ENCODE measurements at places on chromosomes 12 and 14.

- no peak for DNase-seq
These were observed 218.6 kb downstream of the PAX9 start for GRCh38 chr14:36880276-36880675.

- DNase-seq, result no peak
These were observed 59.5 kb upstream of the IGF1 start for GRCh38 chr12:102539651-102540553.

GRCh38 chr14:66540038-66540437 lies 32.1 kb downstream of the GPHN start:
- DNase-seq, result no peak

DNA sequence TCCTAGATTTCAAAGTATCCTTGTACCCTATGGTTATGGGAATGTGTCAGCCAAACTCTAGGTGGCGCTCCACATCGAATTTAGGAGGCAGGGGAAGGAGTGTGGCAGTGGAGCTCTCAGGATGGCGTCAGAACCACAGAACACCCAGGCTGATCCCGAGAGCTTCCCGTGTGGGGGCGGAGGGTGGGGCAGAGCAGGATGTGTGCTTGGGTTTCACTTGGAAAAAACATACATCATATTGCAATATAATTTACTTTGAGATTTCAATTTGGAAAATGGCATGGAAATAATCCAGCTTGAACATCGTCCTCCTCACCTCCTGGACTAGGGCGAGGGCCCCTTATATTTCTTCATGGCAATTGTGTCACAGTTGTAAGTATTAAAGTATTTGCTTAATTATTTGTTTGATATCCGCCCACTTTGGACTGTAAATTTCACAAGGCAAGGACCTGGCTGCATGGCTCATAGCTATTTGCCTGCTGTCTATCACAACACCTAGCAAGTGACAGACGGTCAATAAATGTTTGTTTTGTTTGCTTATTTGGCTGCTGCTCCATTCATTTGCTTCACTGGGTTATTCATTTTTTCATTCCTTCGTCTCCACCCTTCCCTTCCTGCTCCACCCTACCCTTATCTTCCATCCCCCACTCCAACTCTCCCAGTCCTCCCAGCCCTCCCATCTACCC lies 221.5 kb upstream of the HMGA2 start:
- DNase-seq, result no peak

DNA sequence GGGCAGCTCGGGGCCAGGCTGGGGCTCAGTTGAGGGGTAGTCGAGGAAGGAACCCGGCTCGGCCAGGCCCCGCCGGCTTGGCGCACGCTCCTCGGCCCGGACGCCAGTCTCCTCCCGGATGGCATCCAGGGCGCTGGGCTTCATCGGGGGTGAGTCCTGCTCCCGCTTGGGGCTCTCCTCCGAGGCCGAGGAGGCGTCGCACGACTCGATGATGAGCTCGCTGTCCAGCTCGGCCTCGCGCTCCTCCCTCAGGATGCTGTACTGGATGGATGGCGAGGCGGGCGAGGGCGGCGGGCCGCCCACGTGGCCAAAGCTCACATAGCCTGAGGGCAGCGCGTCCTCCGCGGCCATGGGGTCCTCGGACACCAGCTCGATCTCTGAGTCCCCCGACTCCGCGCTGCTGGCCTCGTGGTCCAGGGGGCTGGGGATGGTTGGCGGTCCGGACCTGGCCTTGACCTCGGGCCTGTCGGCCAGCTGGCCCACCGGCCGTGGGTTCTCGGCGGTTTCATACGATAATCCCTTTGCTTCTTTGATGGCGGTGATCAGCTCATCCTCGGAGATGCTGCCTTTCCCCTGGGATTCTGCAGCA lies 143.4 kb downstream of the RTN1 start:
- no peak for DNase-seq

- no peak for DNase-seq
These were observed 30.1 kb downstream of the LRFN5 start for GRCh38 chr14:41636492-41637392.

- no peak for DNase-seq
These were observed 292.9 kb downstream of the BMP4 start for GRCh38 chr14:53663709-53664108.

DNA sequence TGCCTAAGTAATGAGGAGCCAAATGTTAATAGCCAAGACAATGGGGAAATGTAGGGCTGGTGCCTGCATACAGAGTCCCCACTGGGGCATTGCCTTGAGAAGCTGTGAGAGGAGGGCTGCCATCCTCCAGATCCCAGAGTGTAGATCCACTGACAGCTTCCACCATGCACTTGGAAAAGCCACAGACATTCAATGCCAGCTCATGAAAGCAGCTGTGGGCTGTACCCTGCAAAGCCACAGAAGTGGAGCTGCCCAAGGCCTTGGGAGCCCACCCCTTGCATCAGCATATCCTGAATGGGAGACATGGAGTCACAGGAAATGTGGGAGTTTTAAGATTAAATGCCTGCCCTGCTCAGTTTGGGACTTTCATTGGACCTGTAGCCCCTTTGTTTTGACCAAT lies 244.7 kb downstream of the BTG1 start:
- DNase-seq, result no peak

DNA sequence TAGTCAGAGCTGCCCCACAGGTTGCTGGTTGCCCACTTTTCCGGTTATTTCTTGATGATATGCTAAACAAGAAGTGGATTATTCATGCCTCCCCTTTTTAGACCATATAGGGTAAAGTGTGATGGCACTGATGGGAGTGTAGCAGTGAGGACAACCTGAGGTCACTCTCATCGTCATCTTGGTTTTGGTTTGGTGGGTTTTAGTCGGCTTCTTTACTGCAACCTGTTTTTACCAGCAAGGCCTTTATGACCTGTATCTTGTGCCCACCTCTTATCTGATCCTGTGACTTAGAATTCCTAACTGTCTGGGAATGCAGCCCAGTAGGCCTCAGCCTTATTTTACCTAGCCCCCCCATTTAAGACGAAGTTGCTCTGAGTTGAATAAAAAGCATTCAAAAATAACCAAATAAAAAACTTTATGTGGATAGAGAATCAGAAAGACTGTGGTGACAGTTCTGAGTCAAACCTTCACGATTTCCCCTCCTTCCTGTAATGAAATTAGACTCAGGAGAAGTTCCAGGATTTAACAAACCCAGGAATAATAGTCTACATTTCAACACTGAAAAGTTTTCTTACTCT lies 144.2 kb downstream of the PAWR start:
- DNase-seq, result no peak

- no peak for DNase-seq
These were observed 33.2 kb downstream of the KLRG1 start for GRCh38 chr12:9022592-9022991.

DNA sequence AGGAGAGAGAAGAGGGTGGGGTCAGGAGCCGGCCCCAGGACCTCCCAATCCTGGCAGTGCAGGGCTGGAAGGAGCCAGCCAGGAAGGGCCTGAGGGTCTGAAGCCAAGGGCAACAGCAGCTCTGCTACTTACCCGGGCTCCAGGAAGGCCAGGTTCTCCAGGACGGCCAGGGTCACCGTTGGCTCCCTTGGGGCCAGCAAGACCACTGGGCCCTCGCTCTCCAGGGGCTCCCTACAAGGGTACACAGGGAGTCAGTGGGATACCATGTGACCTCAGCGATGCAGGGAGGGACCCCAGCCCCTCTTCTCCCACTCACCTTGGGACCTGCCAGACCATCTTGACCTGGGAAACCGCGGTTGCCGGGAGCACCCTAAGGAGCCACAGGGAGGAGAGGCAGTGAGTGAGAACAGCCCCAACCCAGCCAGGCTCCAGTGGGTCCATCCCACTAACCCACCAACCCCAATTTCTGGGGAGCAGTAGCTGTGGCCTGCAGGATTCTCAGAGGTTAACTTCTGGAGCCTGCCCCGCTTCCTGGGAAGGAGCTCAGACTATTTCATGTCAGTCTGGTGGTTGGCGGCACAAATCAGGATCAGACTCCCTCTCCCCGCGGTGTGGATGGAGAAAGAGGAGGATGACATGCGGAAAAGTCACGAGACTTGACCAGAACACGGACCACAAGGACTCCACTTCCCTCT lies 18.5 kb downstream of the COL2A1 start:
- DNase-seq, result no peak

DNA sequence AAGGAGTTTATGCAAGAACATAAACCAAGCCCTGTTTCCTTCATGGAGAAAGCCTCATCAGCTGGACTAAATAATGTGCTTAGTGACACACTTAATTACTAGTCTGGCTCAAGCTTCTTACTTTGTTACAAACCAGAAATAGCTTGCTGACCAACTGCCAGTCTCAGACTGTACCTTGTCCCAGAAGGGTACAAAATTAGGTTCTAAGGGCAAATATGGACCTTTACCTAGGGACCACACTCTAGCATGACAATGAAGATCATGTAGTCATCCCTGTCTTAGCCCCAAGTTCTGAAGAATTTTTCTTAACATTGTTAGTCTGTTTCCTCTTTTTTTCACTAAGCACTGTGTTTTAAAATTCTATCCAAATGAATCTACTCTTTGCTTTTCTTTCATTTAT lies 2.2 kb downstream of the AMN1 start:
- DNase-seq, result no peak

- no peak for DNase-seq
These were observed 174.3 kb downstream of the FOXN3 start for GRCh38 chr14:89242652-89243279.

DNA sequence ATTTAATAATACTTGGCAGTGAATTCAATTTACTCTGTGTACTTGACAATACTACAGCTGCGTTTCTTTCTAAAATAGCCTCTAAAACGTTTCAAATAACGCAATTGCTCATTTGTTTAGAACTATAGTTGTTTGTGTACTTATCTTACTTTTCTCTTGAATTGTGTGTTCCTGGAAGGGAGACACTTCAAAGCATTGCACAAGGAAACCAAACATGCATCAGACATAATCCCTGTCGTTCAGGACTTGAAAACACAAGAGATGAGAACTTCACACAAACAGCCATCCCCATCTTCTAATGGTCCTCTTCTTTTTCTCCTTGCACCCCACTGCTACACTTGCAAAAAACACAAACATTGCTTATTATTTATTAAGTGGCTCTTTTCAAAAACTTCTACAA lies 38.5 kb downstream of the PTGER2 start:
- no peak for DNase-seq
